ENCODE measurements at places on chromosomes 12 and 14.

- no peak for DNase-seq
Observed at GRCh38 chr14:76045773-76046172, 60.2 kb downstream of the IFT43 start.

GRCh38 chr14:98444077-98444476 is 827.9 kb downstream of the BCL11B start:
- no peak for DNase-seq

GRCh38 chr14:82536566-82536965 is 1002.9 kb upstream of the SEL1L start:
- DNase-seq: no peak

DNA sequence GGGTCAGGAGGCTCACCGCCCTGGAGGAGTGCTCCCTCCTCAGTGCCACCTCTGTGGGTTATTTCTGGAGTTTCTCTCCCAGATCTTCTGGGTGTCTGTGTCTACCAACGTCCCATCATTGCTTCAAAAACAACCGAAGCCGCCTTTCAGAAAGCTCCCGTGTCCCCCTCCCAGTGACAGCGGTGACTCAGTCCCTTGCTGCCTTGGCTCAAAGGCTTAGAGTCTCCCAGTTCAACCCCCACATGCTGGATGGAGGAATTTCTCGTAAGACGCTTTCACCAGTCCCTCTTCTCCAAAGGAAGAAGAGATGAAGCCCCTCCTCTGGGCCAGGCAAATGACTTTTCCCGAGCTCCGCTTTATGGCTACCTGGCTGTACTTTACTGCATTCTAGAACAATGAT is 146.6 kb downstream of the RBM19 start:
- no peak for DNase-seq

DNA sequence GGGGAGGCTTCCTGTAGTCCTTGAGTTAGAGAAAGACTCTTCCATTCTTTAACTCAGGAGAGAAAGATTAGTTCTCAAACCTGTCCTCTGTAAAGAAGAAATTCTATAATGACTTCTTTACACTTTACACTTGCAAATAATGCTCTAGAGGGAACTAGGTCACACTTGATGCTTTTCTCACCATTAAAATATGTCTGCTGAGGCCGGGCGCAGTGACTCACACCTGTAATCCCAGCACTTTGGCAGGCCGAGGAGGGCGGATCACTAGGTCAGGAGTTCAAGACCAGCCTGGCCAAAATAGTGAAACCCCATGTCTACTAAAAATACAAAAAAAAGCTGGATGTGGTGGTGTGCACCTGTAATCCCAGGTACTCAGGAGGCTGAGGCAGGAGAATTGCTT is 6.3 kb downstream of the NTN4 start:
- DNase-seq: no peak

DNA sequence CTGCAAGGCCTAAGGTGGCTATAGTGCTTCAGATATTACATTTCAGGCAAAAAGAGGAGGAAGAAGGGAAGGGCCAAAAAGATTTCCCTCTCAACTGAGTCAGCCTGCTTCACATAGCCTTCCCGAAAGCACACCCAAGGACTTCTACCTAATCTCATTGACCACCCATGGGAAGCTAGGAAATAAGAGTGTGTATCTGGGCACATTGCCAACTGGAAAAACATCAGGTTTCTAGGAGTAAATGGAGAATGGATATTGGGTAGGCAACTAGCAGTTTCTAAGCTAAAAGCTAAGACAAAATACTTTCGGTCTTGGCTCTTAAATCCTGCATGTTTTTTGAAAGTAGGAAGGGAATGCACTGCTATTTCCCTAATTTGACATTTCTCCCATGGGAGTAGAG is 221.7 kb upstream of the GRIP1 start:
- DNase-seq: no peak

- DNase-seq: no peak
Observed at GRCh38 chr12:19893514-19893913, 454.2 kb downstream of the AEBP2 start.

- DNase-seq: no peak
Observed at GRCh38 chr12:19248929-19249602, 119.5 kb downstream of the PLEKHA5 start.

DNA sequence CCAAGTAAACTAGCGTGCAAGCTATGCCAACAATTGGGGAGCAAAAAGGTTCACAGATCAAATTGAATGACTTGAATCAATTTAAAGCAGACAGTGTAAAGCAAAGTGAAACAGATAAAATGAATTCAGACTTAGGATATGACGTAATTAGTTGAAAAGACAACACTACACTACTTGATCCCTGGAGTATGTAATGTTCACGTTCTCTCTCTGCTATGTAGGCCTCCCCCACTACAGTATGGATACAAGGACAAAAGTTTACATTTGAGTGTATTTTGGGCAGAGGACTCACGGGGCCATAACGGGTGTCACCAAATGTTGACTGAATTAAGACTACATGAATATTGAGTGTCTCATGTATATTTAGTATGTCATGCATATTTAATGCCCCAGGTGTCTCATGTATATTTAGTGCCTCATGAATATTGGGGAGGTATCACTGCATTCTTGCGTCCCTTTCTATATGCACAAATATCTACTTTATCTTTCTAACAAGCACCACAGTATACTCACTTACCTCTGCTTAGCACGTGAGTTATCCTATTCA is 44.5 kb downstream of the RERGL start:
- DNase-seq: no peak

DNA sequence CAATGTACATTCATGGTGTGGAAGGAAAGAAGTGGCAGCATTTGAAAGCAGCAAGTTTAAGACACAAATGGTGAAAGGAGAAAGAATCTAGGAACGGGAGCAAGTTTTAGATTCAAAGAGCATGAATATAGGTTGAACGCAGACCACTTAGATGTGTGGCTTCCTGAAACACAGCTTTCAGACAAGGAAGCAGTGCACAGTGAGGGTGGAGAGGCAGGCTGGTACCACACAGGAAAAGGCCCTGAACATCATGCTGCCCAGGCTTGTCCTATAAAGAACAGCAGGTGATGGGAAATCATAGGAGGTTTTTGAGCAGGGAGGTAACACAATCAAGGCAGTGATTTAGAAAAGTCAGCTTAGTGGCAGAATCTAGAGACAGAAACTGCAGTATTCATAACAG is 35.6 kb downstream of the GNS start:
- DNase-seq: no peak
